ENCODE measurements at places on chromosomes 4 and X.

DNA sequence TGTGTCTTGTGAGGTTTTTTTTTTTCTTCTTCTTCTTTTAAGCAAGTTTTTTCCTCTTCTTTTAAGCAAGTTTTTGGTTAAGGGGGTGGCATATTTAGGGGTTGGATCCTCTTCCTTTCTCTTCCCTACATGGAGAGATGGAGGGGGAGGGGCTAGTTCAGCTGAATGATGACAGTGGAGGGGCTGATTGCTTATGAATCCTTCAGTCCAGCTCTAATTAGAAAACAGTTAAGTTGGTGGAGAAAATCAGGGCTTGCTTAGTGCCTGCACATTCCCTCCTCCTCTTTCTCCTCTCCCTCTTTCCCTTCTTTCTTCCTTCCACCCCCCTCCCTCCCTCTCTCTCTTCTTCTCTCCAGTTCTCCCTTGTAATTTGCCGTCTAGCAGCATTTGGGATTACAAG is 4.4 kb upstream of the HAND2 start:
- no peak for DNase-seq

GRCh38 chr4:147891476-147892115 is 159.7 kb downstream of the ARHGAP10 start:
- DNase-seq = no peak

DNA sequence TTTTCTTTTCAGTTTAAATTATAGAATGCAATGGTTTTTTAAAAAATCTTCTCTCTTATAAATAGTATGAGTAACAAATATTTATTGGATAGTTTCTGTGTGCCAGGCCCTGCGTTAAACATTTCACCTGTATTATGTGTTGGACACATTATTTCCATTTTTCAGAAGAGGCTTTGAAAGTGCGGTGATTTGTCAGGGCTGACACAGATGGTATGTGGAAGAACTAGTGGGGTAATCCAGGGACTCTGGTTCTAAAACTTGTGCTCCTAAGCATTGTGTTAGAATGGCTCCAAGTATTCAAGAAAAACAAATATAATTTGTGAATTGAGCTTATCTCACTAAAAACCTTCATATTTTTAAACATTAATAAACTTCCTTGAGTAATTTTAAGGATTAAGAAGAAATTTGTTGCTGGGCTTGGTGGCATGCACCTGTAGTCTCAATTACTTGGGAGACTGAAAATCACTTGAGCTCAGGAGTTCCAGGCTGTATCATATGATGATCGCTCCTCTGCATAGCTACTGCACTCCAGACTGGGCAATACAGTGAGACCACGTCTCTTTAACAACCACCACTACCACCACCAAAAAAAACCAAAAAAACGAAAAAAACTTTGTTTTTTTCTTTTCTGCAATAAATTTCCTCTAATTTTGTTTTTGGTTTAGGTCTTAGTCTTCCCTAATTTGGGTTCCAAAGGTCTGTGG is 40.0 kb downstream of the RAPGEF2 start:
- DNase-seq = no peak

DNA sequence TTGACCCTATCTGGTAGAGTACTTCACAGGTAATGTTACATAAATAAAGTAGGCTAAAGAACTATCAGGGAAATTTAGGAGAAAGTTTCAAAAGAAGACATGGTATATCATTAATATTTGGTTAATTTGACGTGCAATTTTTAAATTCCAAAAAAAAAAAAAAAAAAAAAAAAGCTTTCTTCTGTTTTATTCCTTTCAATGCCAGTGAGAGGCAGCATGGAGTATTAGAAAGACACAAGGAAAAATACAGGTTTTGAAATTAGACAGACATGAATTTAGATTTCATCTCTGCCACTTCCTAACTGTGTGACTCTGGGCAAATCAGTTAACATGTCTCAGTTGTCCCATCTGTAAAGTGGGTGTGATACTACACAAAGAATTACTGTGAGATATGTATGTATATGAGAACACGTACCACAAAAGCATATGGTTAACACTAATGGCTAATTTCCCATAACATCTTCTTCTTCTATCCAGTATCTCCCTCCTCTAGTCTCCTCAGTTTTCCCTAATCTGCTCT is 132.5 kb downstream of the GPC3 start:
- DNase-seq = no peak

DNA sequence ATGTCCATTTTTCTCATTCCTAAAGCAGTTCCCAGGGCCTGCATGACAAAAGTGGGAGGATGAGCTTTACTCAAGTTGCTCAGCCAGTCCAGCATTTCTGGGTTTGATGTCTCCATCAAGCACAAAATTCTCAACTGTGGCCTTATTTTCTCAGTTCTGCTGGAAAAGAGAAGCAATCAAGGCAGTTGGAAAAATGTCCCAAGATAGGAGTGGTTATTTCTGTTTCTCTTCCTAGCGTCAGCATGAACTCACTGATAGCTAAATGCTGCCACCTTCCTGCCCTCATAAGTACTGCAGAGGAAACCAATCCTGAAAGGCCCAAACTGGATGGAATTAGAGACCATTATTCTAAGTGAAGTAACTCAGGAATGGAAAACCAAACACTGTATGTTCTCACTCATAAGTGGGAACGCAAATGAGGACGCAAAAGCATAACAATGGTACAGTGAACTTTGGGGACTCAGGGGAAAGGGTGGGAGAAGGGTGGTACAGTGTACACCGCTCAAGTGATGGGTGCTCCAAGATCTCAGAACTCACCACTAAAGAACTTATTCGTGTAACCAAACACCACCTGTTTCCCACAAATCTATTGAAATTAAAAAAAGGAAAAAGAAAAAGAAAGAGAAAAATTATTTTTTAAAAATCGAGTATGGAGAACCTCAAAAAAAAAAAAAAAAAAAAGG is 29.6 kb downstream of the ADH7 start:
- peak; percentile 38 for DNase-seq

GRCh38 chrX:53048169-53049126 is at the start of gene GPR173:
Gene GPR173 (plus strand): TSS chrX:53048789. CDS start chrX:53076622, 27,833 bp downstream.
- DNase-seq = no peak

- no peak for DNase-seq
Observed at GRCh38 chrX:19707246-19707871, 180.0 kb downstream of the SH3KBP1 start.

GRCh38 chr4:6556263-6556662 is 18.7 kb upstream of the MAN2B2 start:
- no peak for DNase-seq

Measured in stimulated activated CD8-positive, alpha-beta memory T cell treated with anti-CD3 and anti-CD28 coated beads, Interleukin-7, amount 100 ng/mL, for 1 hour (primary cell).